Occipital lobe (tissue), 3 donors: ENCODE measurements at places on chromosomes 4 and X. TPM values are rescaled to one million over a fixed set of nuclear protein-coding genes. Genes with fewer than 3 reads are reported as not detected.

Gene TGIF2LX
- total RNA-seq, result not detected

Gene CD38
- 6.1 TPM for total RNA-seq

Gene CT45A1
- not detected for total RNA-seq

Gene IL13RA1
- 5.9 TPM for total RNA-seq

Gene MAGEB10
- total RNA-seq, result not detected

Gene INTU
- total RNA-seq, result 36.3 TPM

Gene PRR27
- total RNA-seq, result not detected

Gene KLHL5
- total RNA-seq, result 67.1 TPM

Gene TRAM1L1
- 37.1 TPM for total RNA-seq

Gene YIPF7
- 6.7 TPM for total RNA-seq

Gene TMSB4X
- 4,817 TPM for total RNA-seq

Gene ART3
- total RNA-seq, result 0.78 TPM

Gene ANOS1
- total RNA-seq, result 22.0 TPM

Gene SLC49A3
- 0.62 TPM for total RNA-seq

Gene BCLAF3
- 53.3 TPM for total RNA-seq

Gene TNIP3
- total RNA-seq, result 0.47 TPM

Gene ZNF185
- total RNA-seq, result 2.3 TPM

Gene EXOC1L
- total RNA-seq, result not detected

Gene EDA
- total RNA-seq, result 5.5 TPM

Gene NCAPG
- 6.4 TPM for total RNA-seq

Gene UGT2B15
- not detected for total RNA-seq

Gene GYPA
- total RNA-seq, result 5.8 TPM
